ENCODE measurements at places on chromosomes 2 and 18.

DNA sequence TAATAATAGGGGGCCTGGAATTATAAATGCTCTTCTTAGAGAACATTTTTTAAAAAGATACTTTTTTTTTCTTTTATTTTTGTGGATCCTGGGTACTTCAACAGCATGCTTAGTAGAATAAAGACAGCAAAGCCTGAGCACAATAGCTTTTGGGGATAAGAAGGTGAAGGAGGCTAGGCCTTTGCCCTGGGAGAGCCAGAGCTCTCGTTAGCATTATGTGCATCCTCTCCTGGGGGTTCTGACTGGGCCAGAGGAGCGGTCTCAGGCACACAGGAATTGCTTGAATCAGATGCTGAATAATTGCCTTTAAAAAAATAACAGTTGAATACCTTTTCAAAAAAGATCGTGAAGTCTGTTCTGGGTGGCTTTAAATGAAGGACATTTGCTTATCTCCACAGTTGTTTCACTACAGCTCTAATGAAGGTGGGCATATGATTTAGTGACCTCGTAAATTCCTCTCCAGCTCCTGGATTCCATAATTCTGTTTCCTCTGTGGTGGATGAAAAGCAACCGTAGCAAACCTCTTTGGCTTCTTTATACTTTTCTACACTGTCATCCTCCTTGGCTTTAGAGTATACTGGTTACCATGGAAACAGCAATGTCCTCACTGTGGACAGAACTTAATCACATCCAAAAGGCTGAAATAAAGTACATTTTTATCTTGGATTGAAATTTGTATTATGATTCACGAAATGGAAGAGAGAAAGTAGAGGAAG lies 133.8 kb downstream of the MAIP1 start:
- no peak for DNase-seq

DNA sequence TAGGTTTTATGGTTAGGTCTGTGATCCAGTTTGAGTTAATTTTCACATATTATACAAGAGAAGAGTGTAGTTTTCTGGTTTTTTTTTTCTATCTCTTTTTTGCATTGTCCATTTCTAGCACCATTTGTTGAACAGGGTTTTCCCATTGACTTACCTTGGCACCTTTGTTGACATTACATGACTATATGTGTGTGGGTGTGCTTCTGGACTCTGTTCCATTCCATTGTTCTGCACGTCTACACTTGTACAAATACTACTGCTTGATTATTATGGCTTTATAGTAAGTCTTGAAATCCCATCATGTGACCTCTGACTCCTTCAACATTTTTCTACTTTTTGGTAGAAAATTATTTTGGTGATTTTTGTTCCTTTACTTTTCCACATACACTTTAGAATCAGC lies 38.7 kb downstream of the UBE2F start:
- no peak for DNase-seq

- DNase-seq: no peak
Observed at GRCh38 chr18:61953161-61953560, 60.4 kb upstream of the RNF152 start.

GRCh38 chr2:229419158-229419557 lies 148.1 kb upstream of the PID1 start:
- no peak for DNase-seq

- DNase-seq: no peak
Observed at GRCh38 chr2:42545023-42545721, 23.3 kb upstream of the MTA3 start.

Measured in coronary artery (tissue), 2 donors.